ENCODE measurements at places on chromosomes 7 and 10. TPM values are rescaled to one million over a fixed set of nuclear protein-coding genes. Genes with fewer than 3 reads are reported as not detected.

The UPK3B gene
- total RNA-seq = 0.33 TPM

The ADAM22 gene
- 14.0 TPM for total RNA-seq

GRCh38 chr10:44467900-44468299, 83.0 kb upstream of the CXCL12 start:
- H3K36me3 ChIP-seq = no peaks in the 10 kb centered on the region
- H3K27me3 ChIP-seq = no peaks in the 10 kb centered on the region
- no peak overlapping the region for H3K4me3 ChIP-seq
- no peaks in the 10 kb centered on the region for H3K4me1 ChIP-seq

DNA sequence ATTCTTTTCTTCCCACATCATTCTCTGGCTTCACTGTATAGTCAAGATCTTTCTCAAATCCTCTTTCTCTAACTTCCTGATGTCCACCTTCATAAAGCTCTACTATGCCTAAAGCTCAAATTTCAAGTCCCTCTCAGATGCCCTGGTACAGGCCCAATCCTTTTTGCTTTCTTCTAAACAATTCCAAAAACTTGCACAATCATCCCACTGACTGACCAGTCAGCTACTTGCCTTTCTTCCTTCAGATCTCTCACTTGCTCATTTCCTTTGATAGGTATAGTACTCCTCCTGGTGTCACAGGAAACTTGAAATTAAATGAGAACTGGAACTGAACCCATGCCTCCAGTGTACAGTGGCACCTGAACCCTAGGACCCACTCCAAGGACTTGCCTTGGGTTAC, 18.2 kb downstream of the SEC31B start:
- DNase-seq = no peak
- H3K27ac ChIP-seq = no peak overlapping the region
- no peaks in the 10 kb centered on the region for H3K27me3 ChIP-seq
- H3K36me3 ChIP-seq = no peaks in the 10 kb centered on the region

DNA sequence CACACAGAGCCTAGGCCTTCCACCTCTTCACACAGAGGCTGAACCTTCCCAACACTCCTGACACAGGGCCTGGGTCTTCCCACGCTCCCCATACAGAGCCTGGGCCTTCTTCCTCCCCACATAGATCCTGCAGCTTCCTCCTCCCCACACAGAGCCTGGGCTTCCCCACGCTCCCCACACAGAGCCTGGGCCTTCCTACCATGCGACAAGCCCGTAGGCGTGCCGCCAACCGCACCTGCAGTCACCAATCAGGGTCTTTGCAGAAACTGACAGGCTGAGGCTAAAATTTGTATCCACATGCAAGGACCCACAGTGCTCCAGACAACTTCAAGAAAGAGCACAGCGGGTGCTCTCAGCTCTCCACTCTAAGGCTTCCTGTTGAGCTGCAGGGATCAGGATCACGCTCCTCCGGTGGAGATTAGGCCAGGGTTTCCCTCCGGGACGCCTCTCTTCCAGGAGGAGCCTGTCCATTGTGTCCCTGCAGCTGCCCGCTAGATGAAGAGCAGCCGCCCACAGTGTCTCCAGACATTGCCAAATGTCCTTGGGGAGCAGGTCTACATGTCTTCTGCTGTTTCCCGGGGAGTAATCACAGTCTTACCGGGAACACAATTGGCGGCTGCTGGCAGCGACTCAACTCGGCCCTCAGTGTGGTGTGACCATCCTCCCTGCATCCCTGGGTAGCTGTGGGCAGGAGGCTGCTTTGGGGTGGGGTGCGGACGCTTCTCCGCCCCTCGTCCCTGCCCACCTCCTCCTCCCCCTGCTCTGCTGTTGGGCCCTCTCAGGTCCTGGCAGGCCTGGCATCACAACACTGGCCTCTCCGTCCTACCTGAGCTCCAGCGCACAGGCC, 9.7 kb downstream of the CFAP46 start:
- H3K27me3 ChIP-seq = no peaks in the 10 kb centered on the region
- H3K36me3 ChIP-seq = no peaks in the 10 kb centered on the region
- no peaks in the 10 kb centered on the region for H3K4me1 ChIP-seq
- no peak for DNase-seq
- H3K4me3 ChIP-seq = no peak overlapping the region

The ACHE gene
- 1.3 TPM for total RNA-seq

The FAM180A gene
- total RNA-seq = not detected

GRCh38 chr7:38541440-38541839, 89.7 kb downstream of the AMPH start:
- H3K27ac ChIP-seq = no peak overlapping the region
- H3K4me3 ChIP-seq = no peak overlapping the region
- no peaks in the 10 kb centered on the region for H3K4me1 ChIP-seq
- peaks cover 2% of the 10 kb centered on the region for H3K27me3 ChIP-seq
- no peak for DNase-seq
- H3K36me3 ChIP-seq = no peaks in the 10 kb centered on the region

The DUSP5 gene
- 5.3 TPM for total RNA-seq

Data from SJCRH30 (cell line).